ENCODE measurements at places on chromosomes 5 and 9.

GRCh38 chr5:167355346-167355745, 936.1 kb upstream of the WWC1 start:
- DNase-seq = no peak

DNA sequence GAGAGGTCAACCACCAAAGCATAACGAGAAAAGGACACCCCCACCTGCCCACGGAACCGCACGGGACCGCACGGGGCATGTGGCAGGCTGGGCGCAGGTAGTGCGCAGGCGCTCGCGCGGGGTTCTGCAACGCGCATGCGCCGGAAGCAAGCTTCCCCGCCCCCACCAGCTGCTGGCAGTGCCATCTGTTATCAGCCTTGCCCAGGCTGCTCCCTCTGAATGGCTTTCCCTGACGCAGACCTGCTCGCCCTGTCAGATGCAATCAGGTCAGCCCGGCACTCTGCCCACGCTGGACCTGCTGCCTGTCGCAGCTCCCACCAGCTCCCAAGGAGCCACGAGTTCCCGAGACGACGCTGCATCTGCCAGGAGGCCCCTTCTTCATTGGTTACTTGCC, 22.8 kb downstream of the PTCH1 start:
- DNase-seq = no peak

- DNase-seq = no peak
Measured at GRCh38 chr9:98943682-98944056, at the start of gene COL15A1. TSS of gene COL15A1 (plus strand) at chr9:98943907. CDS start at chr9:98944062, 155 bp downstream.

GRCh38 chr5:151464101-151464500, 16.7 kb downstream of the SLC36A1 start:
- DNase-seq = no peak

- DNase-seq = no peak
Measured at GRCh38 chr9:132849185-132849706, 28.8 kb downstream of the AK8 start.

GRCh38 chr9:93820667-93821306, 134.4 kb downstream of the BARX1 start:
- no peak for DNase-seq

DNA sequence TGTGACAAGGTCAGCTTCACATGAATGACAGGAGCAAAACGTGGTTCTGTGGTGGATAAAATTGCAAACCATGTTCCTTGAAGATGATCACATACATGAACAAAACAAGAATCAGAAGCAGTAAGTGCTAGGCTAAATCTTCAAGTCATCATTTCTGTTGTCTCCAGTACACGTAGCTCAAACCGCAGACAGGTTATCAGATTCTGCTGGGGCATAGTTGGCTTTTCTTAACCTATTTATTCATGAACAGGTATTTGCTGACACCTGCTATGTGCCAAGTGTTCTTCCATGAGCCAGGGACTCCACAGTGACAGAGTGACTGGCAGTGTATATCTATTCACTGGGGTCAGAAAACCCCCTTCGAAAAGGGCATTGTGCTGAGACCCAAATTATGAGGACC, 20.8 kb downstream of the MFAP3 start:
- DNase-seq = no peak

DNA sequence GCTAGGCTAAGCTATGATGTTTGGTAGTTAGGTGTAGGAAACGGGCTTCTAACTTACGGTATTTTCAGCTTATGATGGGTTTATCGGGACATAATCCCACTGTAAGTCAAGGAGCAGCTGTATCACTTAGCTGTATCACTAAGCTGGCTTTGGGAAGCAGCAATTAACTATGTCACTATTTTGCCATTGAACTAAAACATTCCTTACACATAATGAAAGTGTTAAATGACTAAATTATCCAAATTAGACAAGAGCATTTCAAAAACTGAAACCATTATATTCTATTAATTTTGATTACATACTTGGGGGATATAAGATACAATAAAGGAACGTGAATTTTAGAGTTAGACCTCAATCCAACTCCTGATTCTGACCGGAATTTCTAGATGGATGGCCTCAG, 188.3 kb downstream of the AGTPBP1 start:
- DNase-seq = no peak

- no peak for DNase-seq
Measured at GRCh38 chr5:170731052-170731451, 52.5 kb upstream of the GABRP start.

GRCh38 chr9:68974431-68974830, 39.5 kb downstream of the PRKACG start:
- DNase-seq = no peak

DNA sequence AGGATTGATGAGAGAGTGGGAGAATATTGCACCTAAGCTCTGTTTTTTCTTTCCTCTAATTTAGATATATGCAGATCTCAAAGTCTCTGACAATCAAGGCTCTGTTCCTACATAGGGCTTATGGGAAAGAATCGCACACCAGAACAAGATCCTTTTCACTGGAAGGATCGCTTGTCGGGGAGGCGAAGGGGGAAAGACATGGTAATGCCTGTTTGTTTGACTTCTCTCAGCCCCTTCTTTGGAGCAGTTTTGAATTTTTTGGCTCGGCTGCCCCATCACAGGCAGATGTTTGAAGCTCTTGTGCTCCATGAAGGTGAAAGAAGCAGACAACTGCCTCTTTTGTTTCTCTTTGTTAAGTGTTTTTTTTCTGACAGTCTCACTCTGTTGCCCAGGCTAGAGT, 599.9 kb upstream of the ZNF608 start:
- DNase-seq = no peak

- no peak for DNase-seq
Measured at GRCh38 chr5:113757508-113757907, 244.0 kb downstream of the YTHDC2 start.

- no peak for DNase-seq
Measured at GRCh38 chr5:858726-859125, 7.9 kb upstream of the ZDHHC11 start.

GRCh38 chr5:113397046-113397445, 37.7 kb downstream of the TSSK1B start:
- no peak for DNase-seq

- no peak for DNase-seq
Measured at GRCh38 chr9:17782430-17783149, 203.7 kb downstream of the SH3GL2 start.

DNA sequence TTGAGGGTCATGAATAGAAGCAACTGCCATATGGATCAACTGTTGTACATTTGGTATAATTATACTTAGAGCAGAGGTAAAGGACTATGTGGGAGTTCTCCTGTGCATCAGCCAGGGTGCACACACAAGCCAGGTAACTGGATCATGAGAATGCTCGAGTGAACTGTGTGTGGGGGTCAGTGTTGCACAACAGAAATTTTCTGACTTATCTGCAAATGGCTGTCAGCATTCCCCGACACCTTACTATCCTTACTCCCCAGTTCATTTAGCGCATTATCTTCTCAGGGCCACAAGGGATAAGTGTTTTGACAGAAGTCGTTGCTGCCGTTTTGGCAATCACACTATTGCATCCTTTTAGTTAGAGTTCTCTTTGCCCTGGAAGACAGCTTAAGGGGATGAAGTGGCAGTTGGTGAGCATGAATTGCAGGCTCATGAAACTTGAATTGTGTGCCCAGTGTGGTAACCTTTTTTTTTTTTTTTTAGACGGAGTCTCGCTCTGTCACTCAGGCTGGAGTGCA, 1.7 kb downstream of the CANX start:
- peak; percentile 12 for DNase-seq

DNA sequence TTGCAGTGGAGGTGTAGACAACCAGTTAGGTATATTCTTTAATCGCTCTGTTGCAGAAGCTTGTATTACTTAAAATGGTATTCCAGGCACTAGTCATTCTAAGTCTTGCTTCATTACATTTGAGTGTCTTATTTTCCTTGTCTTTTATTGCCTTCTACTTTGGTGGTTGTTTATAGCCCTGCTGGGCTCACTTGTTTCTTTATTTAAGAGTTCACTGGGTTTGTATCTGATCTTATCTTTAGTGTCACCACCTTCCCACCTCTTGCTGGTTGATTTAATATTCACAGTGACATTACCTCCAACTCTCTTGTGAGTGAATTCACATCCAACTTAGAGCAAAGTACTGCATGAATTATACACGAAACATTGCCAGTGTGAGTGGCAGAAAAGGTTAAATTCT, 83.6 kb upstream of the BNC2 start:
- DNase-seq = no peak

DNA sequence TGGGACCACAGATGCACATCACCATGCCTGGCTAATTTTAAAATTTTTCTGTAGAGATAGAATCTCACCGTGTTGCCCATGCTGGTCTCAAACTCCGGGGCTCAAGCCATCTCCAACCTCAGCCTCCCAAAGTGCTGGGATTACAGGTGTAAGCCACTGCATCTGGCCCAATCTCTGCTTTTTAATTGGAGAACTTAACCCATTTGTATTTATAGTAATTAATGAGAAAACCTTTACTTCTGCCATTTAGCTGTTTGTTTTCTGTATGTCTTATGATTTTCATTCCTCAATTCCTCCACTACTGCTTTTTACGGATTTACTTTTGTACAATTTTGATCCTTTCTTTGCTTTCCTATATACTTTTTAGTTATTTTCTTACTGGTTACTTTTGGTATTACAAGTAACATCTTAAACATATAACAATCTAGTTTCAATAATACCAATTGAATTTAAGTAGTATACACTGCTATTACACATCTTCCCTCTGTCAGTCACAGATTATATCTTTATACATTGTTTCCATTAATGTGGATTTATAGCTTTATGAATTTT, 26.1 kb downstream of the RALGDS start:
- no peak for DNase-seq

GRCh38 chr9:89494199-89494598, 3.7 kb downstream of the SEMA4D start:
- DNase-seq = no peak

GRCh38 chr5:145971108-145971507, 34.7 kb downstream of the SH3RF2 start:
- no peak for DNase-seq

- DNase-seq = no peak
Measured at GRCh38 chr5:158465086-158465972, 606.4 kb upstream of the CLINT1 start.

DNA sequence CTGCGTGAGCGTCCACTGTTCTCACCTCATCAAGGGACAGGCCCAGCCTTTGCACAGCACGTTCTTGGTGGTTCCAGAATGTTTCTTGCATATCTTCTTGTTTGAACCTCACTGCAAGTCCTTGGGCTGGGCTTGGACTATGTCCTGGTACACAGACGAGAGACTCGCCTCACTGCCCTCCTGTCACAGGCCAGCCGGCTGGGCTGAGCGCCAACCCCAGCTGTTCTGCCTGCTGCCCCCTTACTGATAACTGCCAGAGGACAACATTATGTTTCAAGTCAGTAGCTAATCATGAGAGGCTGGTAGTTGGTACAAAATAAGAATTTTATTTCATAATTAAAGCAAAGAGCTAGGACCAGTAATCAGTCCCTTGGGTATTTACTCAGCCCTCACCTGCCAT, 52.8 kb upstream of the LRRTM2 start:
- peak; percentile 32 for DNase-seq

DNA sequence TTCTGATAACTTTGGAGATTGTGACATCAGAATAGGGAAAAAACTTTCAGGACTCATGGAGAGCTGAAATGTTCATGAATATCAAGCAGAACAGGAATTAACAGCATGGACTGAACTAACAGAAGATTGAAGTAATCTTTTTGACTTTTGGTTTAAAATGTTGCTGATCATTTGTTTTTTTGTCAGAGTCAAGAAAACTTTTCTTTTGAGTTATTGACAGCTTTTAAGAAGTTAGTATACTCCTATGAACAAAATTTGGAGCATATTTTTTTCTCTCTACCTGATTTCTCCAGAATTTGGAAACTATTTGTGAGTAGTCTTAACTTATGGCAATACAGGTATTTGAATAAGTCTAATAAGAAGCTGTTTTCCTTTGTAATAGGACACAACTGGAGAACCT, 244.3 kb upstream of the KLF9 start:
- DNase-seq = peak; percentile 6

- DNase-seq = peak; percentile 99
Measured at GRCh38 chr5:157511651-157512644, 51.9 kb downstream of the NIPAL4 start.

- DNase-seq = no peak
Measured at GRCh38 chr5:179241175-179241574, 104.1 kb downstream of the ADAMTS2 start.

DNA sequence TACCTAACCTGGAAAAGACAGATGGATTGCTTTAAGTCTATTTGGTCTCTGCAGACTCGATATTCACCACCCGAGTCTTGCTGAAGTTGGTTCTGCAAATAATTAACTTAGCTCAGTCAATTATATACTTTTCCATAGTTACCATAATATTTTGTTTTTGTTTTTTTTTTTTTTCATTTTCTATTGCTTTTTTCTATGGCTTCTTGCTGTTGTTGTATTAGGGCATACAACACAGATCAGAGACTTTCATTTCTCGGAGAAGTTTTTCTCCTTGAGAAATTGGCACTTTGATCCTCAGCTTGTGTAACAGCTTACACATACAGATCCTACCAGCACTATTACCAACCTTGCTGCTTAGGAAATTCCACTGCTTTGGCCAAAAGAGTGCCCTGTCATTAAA, 88.0 kb downstream of the GPR21 start:
- DNase-seq = no peak

DNA sequence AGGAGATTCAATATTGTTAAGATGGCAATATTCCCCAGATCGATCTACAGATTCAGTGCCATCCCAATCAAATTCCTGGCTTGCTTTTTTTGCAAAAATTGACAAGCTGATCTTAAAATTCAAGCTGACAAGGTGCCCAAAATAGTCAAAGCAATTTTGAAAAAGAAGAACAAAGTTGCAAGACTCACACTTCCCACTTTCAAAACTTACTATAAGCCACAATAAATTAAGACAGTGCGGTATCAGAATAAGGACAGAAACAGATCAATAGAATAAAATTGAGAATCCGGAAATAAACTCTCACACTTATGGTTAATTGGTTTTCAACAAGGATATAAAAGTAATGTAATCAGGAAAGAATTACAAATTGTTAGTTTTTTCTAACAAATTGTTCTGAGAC, 97.1 kb downstream of the NRG2 start:
- no peak for DNase-seq

- DNase-seq = no peak
Measured at GRCh38 chr9:70392850-70393249, 21.6 kb downstream of the KLF9 start.

DNA sequence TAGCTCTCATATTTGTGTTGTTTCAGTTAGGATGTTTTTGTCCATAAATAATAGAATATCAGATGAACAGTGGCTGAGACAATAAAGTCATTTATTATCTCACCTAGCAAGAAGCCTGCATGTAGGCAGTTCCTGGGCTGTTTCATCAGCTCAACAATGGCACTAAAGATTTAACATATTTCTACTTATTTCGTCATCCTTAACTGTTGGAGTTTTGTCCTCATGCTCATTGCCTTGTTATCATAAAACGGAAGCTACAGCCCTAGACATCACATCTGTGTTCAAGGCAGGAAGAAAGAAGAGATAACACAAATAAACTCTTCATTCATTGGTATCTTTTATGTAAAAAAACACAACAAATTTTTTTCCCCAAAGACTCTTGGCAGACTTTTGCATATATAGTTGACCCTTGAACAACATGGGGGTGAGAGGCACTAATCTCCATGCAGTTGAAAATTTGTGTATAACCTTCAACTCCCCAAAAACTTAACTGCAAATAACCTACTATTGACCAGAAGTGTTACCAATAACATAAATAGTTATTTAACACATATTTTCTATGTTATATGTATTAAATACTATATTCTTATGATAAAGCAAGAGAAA, 277.2 kb upstream of the ADRA1B start:
- DNase-seq = no peak

GRCh38 chr9:79236466-79236865, 335.3 kb upstream of the TLE4 start:
- peak; percentile 13 for DNase-seq

GRCh38 chr9:119961774-119962424, 592.7 kb upstream of the BRINP1 start:
- peak; percentile 5 for DNase-seq

- DNase-seq = no peak
Measured at GRCh38 chr5:11903121-11903613, 1.1 kb downstream of the CTNND2 start.

Data from LHCN-M2 (cell line).